ENCODE measurements at places on chromosomes 5 and 9.
A peak's percentile ranks its signal among the peaks of the same experiment; 100 is the strongest.

GRCh38 chr9:34714007-34714406 lies 4.1 kb upstream of the CCL21 start:
- H3K4me1 ChIP-seq = peaks cover 9% of the 10 kb centered on the region
- DNase-seq = no peak
- H3K36me3 ChIP-seq = no peaks in the 10 kb centered on the region
- no peaks in the 10 kb centered on the region for H3K27me3 ChIP-seq
- H3K27ac ChIP-seq = no peak overlapping the region

DNA sequence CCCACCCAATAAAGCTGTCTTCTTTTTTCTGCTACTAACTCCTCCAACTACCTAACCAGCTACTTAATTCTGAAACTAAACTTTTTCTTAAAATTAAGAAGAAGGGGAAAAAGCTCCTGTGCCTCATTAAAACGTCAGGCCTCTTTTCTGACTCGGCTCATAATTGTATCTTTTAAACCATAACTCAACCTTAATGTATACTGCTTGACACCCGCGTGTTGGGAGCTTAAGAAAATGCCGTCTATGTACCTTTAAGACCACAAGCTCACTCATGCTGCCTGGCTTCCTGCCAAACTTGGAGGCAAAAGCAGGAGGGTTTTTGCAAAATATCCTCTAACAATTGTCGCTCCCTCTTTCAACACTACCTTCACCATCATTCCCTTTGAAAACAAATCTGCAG lies 5.0 kb downstream of the EBF1 start:
- H3K27me3 ChIP-seq = peaks cover 13% of the 10 kb centered on the region
- H3K36me3 ChIP-seq = no peaks in the 10 kb centered on the region
- peak overlapping the region; percentile 46 for H3K4me3 ChIP-seq
- peak overlapping the region; percentile 88 for H3K27ac ChIP-seq

DNA sequence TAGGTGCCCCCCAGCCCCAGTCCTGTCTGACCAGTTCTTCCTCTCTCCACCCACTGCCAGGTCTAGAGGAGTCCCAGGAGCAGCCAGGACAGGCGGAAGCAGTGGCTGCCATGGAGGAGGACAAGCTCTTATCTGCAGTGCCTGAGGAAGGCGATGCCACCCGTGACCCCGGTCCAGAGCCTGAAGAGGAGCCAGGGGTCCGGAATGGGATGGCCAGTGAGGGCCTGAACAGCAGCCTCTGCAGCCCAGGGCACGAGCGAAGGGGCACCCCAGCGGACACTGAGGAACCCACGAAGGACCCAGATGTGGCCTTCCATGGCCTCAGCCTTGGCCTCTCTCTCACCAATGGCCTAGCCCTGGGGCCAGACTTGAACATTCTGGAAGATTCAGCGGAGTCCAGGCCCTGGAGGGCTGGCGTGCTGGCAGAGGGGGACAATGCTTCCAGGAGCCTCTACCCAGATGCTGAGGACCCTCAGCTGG lies 13.8 kb downstream of the PSD2 start:
- no peaks in the 10 kb centered on the region for H3K4me1 ChIP-seq
- no peak for DNase-seq

GRCh38 chr5:124576848-124577409 lies 169.5 kb downstream of the ZNF608 start:
- H3K36me3 ChIP-seq = no peaks in the 10 kb centered on the region
- no peak for DNase-seq
- H3K4me3 ChIP-seq = no peak overlapping the region
- no peaks in the 10 kb centered on the region for H3K4me1 ChIP-seq
- H3K27me3 ChIP-seq = no peaks in the 10 kb centered on the region
